Hematopoietic multipotent progenitor cell treated with erythropoietin and hydrocortisone succinate and interleukin-3 and kit ligand, for 6 days (in vitro differentiated cells): ENCODE measurements at places on chromosomes 1 and 21.
A peak's percentile ranks its signal among the peaks of the same experiment; 100 is the strongest.

- DNase-seq, result no peak
Observed at GRCh38 chr1:55425310-55425930, 210.3 kb upstream of the USP24 start.

- peak; percentile 66 for DNase-seq
Observed at GRCh38 chr1:160070243-160071163, 543 bp upstream of the KCNJ10 start.

DNA sequence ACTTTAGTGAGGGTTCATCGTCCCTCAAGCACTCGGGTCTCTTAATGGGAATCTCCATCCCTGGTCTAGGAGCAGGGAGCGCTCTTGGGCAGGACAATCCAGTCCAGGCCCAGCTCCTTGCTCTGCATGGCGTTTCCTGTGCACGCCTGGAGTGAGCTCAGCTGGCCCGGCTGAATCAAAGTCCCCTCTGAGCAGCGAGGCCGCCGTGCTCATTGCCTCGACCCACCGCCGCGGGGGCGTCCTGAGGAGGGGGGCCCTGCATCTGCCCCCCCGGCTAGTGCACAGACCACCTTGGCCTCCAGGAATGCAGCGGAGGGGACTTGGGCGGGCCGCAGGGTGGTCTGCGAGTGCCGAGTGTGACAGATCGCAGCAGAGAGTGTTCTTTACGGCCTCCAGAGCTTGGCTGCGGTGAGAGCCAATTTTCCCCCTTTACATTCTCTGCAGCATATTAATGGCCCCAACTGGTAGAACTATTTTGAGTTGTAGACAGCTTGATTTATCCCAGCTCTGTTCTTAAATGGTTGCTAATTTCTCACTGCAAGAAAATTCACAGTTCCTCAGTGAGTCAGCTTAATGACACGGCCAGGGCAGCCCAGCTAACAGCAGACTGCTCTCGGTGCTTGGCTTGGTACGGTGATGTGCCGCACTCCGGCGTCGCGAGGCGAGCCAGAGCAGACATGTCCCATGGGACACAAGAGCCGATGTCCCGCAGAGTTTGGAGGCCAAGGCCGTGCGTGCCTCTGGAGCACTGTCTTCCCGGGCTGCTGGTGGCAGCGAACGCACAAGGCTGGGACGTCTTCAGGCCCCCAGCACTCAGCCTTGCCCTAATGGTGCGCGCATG, 39.8 kb downstream of the SNAP47 start:
- no peak for DNase-seq

GRCh38 chr1:27430903-27431600, 38.6 kb downstream of the GPR3 start:
- peak; percentile 80 for DNase-seq

DNA sequence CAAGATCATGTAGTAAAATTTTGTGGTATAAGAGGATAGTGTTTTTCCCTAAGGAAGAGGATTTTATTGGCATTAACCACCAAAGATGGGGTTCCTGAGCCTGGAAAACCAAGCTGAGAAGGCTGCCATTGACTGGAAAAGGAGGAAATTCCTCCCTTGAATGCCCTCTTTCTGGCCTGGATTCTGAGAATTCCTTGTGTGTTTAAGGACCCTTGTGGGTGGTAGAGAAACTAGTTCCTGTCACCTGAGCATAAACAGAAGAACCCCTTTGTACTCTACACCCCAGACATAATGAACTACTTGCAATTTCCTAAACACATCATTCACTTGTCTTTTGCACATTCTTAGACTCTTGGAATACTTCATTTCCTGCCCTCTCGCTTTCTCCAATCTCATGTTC, 33.1 kb upstream of the CEP350 start:
- no peak for DNase-seq

DNA sequence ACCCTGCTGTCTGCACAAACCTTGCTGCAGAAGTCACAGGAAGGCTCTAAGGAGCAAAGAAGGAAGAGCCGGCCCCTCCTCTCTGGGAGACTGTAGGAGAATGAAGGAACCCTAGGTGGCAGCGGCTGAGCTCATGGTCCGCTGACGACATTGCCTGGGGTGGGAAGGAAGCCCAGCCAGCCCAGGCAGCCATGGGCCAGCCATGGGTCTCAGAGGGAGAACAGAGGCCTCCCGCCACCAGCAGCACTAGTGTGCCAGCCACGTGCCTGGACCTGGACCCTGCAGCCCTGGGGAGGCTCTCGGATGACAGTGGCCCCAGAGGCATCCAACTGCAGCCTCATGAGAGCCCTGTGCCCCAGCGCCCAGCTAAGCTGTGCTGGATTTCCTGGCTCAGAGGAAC, 49.2 kb upstream of the POFUT2 start:
- no peak for DNase-seq

DNA sequence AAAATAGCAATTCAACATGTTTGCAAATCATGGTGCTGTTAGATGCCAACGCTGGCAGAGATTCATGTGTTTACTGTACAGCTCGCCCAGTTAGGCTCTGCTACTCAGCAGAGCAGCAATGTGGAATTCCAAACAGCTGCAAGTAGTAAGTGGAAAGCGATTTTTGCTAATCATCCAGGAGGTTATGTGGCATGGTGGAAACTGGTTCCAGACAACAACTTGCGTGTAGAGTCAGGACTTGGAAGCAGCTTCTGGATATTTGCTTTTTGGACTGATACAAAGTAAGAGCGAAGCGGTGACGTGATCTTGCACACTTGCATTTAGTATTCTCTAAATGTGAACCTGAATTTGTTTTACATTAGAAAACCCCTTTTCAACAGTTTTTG, 27.1 kb upstream of the HHAT start:
- DNase-seq, result no peak

DNA sequence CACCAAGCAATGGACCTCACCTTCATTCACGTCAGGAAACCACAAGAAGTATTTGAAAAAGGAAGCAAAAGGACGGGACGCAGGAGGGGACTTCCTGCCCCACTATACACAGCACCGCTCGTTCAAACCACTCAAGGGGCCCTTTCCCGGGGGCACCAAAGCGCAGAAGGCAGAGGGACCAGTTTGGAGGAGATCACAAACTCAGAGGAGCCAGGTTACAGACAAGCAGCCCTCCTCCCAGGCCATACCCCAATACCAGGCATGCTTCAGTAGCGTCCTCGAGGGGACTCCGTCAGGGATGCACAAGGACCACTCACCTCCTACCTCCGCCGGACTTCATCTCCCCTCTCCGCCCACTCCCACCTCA, 685 bp downstream of the CRTC2 start:
- no peak for DNase-seq

DNA sequence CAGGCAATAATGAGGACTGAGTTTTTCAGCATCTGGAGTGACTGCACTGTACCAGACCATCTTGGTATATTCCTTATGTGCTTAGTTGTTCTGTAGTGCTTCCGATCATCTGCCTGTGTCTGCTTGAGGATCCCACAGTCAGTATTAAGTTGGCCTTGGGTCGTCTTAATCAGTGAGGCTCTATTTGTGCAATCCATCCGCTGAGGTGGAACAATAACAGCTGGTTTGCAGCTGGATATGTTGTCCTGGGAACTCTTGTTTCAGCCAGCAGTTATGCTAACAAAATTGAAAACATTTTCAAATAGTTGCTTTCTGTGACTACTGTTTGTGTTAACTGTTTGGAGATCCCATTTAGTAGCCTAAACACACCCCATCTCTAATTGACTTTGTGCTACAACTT, 73.7 kb downstream of the LAMC1 start:
- DNase-seq, result no peak

DNA sequence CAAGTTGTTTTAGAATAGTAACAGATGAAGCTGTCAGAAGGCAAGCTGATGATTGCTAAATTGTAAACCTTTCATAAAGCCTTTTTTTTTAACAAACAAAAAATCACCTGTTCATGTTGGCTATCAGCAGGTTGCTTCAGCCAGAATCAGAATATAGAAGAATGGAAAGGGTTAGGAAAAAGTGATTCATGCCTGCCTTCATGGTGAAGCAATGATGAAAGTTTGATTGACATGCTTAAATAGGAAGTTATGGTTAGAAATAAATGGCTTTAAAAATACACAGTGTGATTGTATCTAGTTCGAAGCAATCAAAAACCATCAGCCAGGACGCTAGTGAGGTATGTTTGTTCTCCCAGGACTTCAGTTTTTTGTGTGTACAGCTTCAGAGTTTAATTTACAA, 37.9 kb downstream of the GABPA start:
- peak; percentile 52 for DNase-seq

DNA sequence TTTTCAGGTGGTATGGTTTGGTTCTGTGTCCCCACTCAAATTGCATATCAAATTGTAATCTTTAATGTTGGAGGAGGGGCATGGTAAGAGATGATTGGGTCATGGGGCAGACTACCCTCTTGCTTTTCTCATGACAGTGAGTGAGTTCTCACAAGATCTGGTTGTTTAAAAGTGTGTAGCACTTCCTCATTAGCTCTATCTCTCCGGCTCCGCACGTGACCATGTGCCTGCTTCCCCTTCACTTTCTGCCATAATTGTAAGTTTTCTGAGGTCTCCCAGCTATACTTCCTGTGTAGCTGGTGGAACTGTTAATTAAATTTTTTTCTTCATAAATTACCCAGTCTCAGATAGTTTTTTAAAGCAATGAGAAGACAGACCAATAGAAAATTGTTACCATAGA, 843.2 kb downstream of the AMY1C start:
- no peak for DNase-seq

DNA sequence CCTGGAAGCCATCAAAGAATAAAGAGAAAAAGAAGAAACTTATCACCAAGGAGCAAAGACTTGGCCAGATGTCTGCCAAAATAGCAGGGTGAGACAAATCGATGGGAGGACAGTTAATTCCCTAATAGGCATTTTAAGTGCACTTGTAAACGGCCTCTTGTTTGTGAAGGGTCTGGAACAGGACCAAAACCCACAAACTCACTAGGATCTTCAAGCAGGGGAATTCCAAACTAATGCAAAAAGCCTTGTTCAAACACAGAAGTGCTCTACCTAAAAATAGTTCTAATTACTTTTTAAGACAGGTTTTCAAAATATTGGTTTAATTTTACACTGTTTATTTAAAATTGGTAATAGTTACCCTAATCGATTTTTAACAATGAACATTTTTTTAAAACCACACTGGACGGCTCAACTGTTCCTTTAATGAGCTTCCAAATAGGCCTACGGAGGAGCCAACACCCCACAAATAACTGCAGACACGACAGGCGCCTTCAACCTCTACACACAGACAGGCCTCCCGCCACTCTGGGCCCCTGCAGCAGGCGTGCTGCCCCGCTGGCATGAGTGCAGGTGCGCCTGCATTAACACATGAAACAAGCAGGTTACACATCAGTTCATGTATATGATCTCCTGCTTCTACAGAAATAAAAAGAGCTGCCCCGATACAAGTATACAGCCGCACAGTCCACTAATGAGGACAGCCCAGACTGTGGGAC, 15.8 kb downstream of the UBE2G2 start:
- DNase-seq, result no peak

DNA sequence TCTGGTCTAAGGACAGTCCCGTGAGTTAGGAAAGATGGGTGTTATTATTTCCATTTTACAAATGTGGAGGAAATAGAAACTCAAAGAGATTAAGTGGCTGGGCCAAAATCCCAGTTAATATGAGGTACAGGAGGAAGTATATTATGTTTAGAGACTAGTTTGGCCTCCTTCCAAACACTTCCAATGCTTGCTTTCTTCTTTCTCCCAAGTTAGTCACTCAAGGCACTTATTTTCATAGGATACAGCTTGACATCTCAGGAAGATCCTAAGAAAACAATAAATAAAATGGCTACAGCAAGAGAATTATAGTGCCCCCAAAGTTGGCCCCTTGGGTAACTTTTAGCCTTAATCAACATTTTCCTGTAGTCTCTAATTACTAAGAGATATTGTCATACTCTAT, 47.5 kb upstream of the IPO9 start:
- no peak for DNase-seq

DNA sequence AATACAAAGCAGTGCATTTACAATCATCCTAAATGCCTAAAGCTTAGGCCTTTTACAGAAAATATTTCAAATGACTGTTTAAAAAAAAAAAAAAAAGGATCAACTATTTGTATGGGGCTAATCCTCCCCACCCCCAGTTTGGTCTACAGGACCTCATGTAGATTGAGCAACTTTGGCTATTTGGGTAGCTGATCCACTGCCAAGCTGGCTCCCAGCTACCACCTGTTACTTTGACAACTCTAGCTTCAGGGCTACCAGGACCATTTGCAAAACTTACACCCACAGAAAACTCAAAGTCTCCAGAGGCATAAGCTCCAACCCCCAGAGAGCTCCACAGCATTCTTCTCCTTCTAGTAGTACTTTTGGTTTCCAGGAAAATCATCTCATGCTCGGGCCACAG, 29.4 kb downstream of the JAK1 start:
- no peak for DNase-seq

DNA sequence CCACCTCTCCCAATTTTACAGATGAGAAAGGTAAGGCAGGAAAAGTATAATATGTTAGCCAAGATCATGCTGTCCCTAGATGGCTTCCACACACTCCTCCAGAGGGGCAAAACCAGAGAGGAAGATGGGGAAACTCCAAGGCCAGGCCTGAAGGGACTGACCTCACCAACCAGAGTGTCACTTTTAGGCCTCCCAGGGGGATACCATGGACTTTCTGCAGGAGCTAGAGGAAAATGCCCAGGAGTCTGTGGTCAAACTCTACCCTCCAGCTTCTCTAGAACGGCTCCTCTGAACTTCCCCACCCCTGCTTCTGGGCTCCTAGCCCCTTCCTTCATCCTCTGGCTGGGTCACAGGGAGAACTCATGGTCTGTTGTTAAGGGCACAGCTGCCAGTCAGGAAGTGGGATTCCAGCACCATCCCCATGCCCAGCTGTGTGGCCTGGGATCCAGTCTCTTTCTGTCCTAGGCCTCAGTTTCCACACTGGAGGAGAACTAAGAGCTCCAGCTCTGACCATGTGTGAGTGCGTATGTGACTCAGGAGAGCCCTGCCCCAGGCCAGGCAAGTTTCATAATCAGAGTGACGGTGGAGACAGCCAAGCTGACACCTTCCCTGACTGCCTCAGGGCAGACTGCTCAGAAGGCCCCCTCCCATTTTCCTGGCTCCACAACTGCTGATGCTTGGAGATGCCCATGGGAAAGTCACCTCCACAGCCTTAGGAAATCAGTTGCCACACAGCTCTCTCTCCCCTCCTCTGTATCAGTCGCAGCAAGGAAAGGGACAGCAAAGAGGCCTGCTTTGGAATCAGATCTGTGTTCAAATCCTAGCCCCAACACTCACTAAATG, 1.9 kb downstream of the IGSF8 start:
- no peak for DNase-seq
